Activated T-helper 17 cell treated with anti-CD3 and anti-CD28 coated beads, Interleukin-2, amount 50 U/mL, for 72 hours (primary cell): ENCODE measurements at places on chromosomes 1 and 21. TPM values are rescaled to one million over a fixed set of nuclear protein-coding genes. Genes with fewer than 3 reads are reported as not detected.

The VPS13D gene
- 35.6 TPM for total RNA-seq

The CRP gene
- not detected for total RNA-seq

The ADCY10 gene
- total RNA-seq: 0.13 TPM

The SYNC gene
- not detected for total RNA-seq

The OR2L2 gene
- 0.11 TPM for total RNA-seq

The HSPG2 gene
- total RNA-seq: 33.3 TPM

The FCGR3A gene
- total RNA-seq: not detected

The KIRREL1 gene
- total RNA-seq: 0.08 TPM

The DFFB gene
- 18.5 TPM for total RNA-seq

The TMCC2 gene
- total RNA-seq: 2.6 TPM
